ENCODE measurements at places on chromosomes 2 and 18. TPM values are rescaled to one million over a fixed set of nuclear protein-coding genes. Genes with fewer than 3 reads are reported as not detected.
A peak's percentile ranks its signal among the peaks of the same experiment; 100 is the strongest.

DNA sequence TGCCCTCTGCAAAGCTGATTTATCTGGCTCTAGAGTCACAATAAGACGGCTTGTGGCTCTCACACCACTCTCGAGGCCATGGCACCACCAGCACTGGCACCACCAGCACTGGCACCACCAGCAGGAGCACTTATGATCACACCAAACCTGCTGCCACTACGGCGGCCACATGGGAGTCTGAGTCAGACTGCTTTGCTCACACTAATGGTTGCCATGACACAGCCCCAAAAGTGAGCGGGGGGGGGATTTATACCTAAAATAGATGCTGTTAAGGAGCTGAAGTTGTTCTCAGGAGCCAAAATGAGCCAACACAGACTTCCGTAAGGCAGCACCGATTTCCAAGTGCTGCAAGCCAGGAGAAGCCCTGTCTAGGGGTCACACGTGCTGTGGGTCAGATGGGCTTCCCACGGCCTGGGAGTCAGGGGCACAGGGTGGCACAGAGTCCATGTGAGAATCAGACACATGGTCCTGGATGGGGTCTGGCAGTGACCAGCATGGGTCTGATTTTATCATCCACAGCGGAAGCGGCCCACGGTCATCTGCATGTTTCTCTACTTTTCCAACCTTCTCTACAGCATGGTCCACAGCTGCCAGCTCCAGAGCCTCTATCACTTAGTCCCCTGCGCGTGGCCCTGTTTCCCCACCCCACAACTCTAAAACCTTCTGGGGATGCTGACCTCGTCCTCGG lies 16.7 kb downstream of the DNMT3A start:
- H3K27me3 ChIP-seq, result no peaks in the 10 kb centered on the region
- peak; percentile 67 for DNase-seq
- H3K27ac ChIP-seq, result peak overlapping the region; percentile 68
- no peaks in the 10 kb centered on the region for H3K36me3 ChIP-seq
- H3K4me3 ChIP-seq, result no peak overlapping the region

GRCh38 chr2:144146076-144146475 lies 373.8 kb downstream of the ZEB2 start:
- DNase-seq, result no peak
- no peaks in the 10 kb centered on the region for H3K27me3 ChIP-seq
- H3K4me1 ChIP-seq, result no peaks in the 10 kb centered on the region
- no peak overlapping the region for H3K4me3 ChIP-seq

GRCh38 chr2:6759689-6760088 lies 106.0 kb downstream of the CMPK2 start:
- no peaks in the 10 kb centered on the region for H3K36me3 ChIP-seq
- no peaks in the 10 kb centered on the region for H3K4me1 ChIP-seq
- DNase-seq, result no peak
- H3K4me3 ChIP-seq, result no peak overlapping the region
- H3K27ac ChIP-seq, result no peak overlapping the region

DNA sequence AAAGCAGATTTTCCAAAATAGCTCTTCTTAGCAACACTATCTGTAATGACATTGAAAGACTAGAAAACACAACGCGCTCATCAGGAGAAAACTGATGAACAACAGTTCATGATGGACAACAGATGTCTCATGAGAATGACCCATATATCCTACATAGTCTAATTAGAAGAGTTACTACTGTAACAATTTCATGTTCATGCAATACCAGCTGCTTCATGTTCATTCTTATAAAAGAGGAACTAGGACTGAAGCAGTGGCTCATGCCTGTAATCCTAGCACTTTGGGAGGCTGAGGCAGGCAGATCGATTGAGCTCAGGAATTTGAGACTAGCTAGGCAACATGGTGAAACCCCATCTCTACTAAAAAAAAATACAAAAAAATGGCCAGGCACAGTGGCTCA lies 22.7 kb downstream of the TRAPPC8 start:
- no peaks in the 10 kb centered on the region for H3K4me1 ChIP-seq
- peaks cover 15% of the 10 kb centered on the region for H3K36me3 ChIP-seq
- no peak for DNase-seq
- no peak overlapping the region for H3K27ac ChIP-seq

GRCh38 chr2:99354070-99354469 lies 16.9 kb downstream of the EIF5B start:
- no peaks in the 10 kb centered on the region for H3K27me3 ChIP-seq
- no peak for DNase-seq
- no peaks in the 10 kb centered on the region for H3K36me3 ChIP-seq
- peaks cover 13% of the 10 kb centered on the region for H3K4me1 ChIP-seq
- H3K4me3 ChIP-seq, result no peak overlapping the region

- H3K4me1 ChIP-seq, result peaks cover 59% of the 10 kb centered on the region
- DNase-seq, result no peak
- peaks cover 11% of the 10 kb centered on the region for H3K36me3 ChIP-seq
- no peak overlapping the region for H3K4me3 ChIP-seq
Measured at GRCh38 chr2:28901202-28901601, 6.7 kb downstream of the WDR43 start.

DNA sequence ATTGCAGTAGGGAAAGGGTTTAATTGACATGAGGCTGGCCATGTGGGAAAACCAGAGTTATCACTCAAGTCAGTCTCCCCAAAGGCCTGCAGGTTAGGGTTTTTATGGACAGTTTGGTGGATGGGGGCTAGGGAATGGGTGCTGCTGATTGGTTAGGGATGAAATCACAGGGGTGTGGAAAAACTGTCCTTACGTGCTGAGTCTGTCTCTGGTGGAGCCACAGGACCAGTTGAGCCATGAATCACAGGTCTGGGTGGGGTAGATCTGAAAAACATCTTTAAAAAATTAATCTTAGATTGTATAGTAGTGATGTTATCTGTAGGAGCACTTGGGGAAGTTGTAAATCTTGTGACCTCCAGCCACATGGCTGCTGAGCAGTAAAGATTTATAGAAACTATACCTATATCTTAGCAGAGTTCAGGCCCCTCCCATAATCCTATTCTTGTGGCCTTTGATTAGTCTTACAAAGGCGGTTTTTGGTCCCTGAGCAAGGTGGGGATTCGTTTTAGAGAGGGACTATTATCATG lies 139.6 kb downstream of the COMMD1 start:
- H3K4me1 ChIP-seq, result peaks cover 7% of the 10 kb centered on the region
- DNase-seq, result no peak
- no peak overlapping the region for H3K27ac ChIP-seq

- H3K4me3 ChIP-seq, result no peak overlapping the region
- peak overlapping the region; percentile 72 for H3K27ac ChIP-seq
- H3K4me1 ChIP-seq, result peaks cover 20% of the 10 kb centered on the region
- no peaks in the 10 kb centered on the region for H3K27me3 ChIP-seq
- peak; percentile 63 for DNase-seq
- H3K36me3 ChIP-seq, result no peaks in the 10 kb centered on the region
Measured at GRCh38 chr2:226352941-226353560, 446.6 kb downstream of the IRS1 start.

The SLC16A14 gene
- 0.65 TPM for total RNA-seq

The CABYR gene
- 0.33 TPM for total RNA-seq

The DOK1 gene
- total RNA-seq, result 0.51 TPM

The PHOSPHO2 gene
- total RNA-seq, result 2.0 TPM

The UBR3 gene
- total RNA-seq, result 178 TPM

The YES1 gene
- 19.2 TPM for total RNA-seq

All from gastrocnemius medialis (tissue), 4 donors.